ENCODE measurements at places on chromosomes 4 and X.

- no peak for DNase-seq
Observed at GRCh38 chr4:4329496-4329895, 39.4 kb downstream of the ZBTB49 start.

DNA sequence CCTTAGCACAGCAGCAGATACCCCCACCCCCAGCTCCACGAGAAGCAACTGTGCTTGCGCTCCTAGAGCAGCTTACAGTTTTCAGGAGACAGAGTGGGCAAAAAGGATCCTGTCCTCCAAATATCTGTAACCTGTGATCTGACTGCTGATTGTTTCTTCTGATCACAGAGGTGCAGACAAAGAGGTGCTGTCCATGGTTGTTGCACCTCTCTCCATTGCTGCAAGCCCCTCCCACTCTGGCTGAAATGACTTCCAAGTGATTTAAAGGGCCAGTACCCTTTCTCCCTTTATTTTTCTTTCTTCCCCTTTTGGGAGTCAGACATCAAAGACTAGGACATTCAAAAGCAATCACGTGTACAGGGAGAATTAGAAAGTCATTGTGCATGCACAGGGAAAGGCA lies 205.3 kb upstream of the GEMIN8 start:
- no peak for DNase-seq

DNA sequence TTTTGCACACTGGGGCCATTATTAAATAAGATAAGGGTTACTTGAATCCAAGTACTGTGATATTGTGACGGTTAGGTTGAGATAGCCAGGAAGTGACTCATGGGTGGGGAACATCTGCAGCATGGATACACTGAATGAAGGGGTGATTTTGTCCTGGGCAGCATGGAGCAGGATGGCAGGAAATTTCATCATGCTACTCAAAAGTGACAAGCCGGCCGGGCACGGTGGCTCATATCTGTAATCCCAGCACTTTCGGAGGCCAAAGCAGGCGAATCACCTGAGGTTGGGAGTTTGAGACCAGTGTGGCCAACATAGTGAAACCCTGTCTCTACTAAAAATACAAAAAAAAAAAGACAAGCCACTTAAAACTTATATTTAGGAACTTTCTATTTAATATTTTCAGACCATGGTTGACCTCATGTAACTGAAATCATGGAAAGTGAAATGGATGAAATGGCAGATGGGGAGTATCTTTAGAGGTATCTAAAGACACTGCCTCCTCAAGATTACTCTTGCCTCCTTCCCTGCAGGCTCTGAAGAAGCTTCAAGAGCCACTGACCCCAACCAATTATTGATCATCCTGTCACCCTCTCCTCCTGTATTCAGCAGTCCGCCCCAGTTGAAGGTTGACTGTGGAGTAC lies 3.9 kb upstream of the TRIM60 start:
- DNase-seq = no peak

- DNase-seq = no peak
Observed at GRCh38 chr4:36304138-36304681, 22.8 kb downstream of the DTHD1 start.

DNA sequence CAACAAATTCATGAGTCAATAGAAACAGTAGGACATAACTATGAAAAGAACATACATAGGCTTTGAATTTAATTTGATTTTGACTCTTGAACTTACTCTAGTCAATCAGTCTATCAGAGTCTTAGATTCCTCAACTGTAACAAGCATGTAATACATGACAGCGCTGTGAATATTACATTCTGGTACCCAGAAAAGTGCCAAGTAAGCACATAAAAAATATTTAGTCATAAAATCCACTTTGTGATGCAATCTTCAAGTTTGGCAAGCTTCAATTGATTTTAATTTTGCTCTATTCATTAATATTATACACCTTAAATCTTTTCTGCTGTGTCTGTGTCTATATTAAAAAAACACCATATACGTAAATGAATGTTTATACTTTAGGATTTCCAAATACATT lies 483.3 kb downstream of the PRR32 start:
- DNase-seq = no peak

DNA sequence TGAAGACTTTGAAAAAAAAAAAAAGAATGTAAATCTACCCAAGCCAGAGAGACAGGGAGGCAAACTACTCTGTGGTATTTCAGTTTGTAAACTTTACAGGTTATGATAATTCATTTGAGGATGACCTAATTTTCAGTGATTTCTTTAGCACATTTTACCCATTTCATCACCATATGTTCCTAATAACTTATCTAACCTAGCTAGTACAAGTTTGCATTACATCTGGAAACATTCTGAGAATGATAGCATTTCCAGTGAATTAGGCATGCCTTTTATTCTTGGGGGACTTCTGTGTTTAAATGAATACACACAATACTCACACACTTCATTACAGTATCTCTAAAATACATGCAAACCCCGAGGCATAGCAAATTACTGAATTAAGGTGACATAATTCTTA lies 1055.5 kb downstream of the PCDH18 start:
- DNase-seq = no peak

DNA sequence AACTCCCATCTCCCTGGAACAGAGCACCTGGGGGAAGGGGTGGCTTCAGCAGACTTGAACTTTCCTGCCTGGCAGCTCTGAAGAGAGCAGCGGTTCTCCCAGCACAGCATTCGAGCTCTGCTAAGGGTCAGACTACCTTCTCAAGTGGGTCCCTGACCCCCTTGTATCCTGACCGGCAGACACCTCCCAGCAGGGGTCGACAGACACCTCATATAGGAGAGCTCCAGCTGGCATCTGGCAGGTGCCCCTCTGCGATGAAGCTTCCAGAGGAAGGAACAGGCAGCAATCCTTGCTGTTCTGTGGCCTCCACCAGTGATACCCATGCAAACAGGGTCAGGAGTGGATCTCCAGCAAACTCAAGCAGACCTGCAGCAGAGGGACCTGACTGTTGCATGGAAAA lies 244.1 kb upstream of the RASGEF1B start:
- no peak for DNase-seq

GRCh38 chr4:41207291-41207831 lies 7.0 kb downstream of the APBB2 start:
- no peak for DNase-seq

DNA sequence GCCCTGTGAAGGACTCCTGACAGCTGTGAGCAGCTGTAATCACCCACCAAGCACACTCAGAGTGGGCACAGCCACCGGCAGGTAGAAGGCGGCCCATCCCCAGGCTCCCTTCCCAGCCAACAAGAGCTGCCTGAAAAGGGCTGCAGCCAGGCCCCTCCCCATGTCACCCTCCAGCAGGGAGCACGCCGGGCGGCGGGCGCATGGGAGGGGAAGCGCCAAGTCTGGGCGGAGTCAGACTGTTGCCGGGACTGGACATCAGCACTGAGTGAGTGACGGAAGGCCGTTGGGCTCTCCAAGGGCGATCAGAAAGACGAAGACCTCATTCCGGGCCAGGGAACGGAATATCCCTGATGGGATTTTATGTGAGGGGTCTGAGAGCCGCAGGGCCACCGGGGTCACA lies 82.1 kb downstream of the PPP2R2C start:
- peak; percentile 41 for DNase-seq

GRCh38 chrX:31213941-31214340 lies 142.1 kb upstream of the FTHL17 start:
- no peak for DNase-seq

- no peak for DNase-seq
Observed at GRCh38 chr4:36716874-36717273, 435.5 kb downstream of the DTHD1 start.

- DNase-seq = no peak
Observed at GRCh38 chr4:88661739-88662138, 35.9 kb downstream of the NAP1L5 start.

DNA sequence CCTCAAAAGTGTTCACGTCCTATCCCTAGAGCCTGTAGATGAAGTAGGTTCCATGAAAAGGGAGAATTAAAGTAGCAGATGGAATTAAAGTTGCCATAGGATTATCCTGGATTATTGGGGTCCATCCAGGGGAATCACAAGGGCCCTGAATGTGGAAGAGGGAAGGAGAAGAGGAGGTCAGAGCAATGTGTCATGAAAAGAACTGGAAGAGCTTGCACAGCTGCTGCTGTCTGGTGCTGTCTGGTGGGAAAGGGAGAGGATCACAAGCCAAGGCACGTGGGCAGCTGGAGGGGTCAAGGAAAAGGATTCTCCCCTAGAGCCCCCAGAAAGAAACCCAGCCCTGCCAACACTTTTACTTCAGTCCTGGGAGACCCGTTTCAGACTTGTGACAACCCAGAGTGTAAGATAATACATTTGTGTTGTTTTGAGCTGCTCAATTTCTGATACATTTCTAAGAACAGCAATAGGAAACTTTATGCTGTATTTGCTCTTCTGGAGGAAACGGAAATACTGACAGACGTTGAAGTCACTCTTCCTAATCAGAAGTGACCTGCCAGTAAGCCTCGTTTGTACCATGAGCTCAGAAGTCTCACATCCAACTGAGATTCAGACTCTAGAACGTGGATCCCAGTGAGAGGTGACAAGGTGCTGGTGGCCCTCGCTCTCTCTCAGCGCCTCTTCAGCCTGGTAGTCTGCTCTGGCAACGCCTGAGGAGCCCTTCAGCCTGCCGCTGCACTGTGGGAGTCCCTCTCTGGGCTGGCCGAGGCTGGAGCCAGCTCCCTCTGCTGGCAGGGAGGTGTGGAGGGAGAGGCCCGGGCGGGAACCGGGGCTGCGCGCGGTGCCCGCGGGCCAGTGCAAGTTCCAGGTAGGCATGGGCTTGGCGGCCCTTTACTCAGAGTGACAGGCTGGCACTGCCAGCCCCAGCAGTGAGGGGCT lies 34.7 kb upstream of the ENPP6 start:
- DNase-seq = no peak

GRCh38 chrX:18348047-18348446 lies 6.4 kb downstream of the SCML2 start:
- DNase-seq = no peak

- DNase-seq = no peak
Observed at GRCh38 chr4:114046331-114046730, 66.9 kb upstream of the ARSJ start.

GRCh38 chr4:146124023-146124680 lies 51.4 kb upstream of the LSM6 start:
- no peak for DNase-seq

DNA sequence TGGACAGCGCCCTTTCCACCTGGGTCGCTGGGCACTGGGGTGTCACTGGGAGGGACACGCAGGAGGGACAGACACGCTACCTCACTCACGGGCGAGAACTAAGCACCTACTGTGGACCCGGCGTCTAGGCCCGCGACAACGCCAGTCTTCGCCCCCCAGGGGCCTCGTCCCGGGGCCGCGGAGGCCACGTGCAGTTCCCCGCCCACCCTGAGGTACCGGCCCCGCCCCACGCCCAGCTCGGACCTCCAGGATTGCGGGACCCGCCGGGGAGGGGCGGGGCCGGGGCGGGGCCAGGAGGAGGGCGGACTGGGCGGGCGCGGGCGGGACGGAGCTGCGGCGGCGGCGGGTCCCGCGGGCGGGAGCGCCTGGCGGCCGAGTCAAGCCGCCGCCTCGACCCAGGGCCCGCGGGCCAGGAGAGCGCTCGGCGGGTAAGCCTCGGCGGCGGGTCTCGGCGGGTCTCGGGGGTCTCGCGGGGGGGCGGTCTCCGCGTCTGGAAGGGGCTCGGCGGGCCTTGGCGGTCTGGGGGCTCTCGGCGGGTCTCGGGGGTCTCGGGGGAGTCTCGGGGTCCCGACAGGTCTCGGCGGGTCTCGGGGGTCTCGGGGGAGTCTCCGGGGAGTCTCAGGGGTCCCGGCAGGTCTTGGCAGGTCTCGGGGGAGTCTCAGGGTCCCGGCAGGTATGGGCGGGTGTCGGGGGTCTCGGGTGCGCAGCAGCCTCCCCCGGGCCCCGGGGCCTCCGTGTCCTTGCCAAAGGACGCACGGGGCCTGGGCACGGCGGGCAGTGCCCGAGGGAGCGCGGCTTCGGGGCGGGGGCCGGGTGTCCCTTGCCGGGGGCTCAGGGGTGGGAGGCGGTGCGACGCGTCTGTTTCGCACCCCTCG lies at the start of gene SH3BP2:
TSS of gene SH3BP2 (plus strand) at position 375 of the 875 bp plus-strand sequence. CDS start 27,533 bp downstream, outside the sequence.
- no peak for DNase-seq
